T-helper 2 cell treated with Interferon-gamma antibody and Interleukin-4, amounts not matched to agents 5 μg/mL and 100 μg/mL, for 36 hours (primary cell): ENCODE measurements at places on chromosomes 3 and 15.

GRCh38 chr3:182892226-182892625 is 88.1 kb downstream of the DCUN1D1 start:
- DNase-seq, result no peak

GRCh38 chr3:49997862-49998261 is 57.9 kb downstream of the RBM6 start:
- DNase-seq, result no peak

GRCh38 chr15:77738441-77739302 is 106.0 kb upstream of the LINGO1 start:
- no peak for DNase-seq

DNA sequence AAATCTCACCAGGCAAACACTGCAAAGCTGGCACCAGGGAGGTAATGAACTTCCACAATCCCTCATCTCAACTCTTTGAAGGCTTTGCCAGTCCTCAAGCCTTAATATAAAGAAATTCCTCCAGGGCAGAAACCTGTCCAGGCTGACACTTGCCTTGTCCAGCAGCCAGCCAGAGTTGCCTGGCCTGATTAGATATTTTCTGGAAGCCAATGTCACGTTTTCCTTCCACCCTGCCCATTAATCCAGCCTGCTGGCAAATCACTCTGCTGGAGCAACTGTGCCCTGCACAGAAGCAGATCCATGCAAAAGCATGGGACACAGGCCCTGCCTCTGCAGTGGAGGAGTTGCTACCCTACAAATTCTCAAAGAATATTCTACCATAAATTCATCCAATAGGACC is 56.5 kb downstream of the HEG1 start:
- DNase-seq, result no peak

GRCh38 chr3:44186712-44187111 is 55.0 kb upstream of the TOPAZ1 start:
- DNase-seq, result no peak

DNA sequence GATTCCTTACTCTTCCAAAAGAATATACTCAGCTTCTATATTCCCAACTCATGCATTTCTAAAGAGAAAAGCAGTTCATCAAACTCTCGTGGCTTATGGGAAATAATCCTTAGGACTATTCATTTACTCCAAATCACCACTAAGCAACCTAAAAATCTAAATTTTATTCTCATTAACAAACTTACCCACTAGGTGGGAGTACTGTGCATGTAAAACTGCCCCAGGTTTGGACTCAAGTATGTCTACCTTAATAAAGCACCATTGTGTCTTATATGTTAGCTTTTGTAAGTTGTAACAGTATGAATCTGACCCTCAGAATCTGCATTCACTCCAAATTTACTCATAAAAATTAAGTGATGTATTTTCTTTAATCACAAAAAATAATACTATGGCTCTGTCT is 25.3 kb downstream of the RAD18 start:
- no peak for DNase-seq

DNA sequence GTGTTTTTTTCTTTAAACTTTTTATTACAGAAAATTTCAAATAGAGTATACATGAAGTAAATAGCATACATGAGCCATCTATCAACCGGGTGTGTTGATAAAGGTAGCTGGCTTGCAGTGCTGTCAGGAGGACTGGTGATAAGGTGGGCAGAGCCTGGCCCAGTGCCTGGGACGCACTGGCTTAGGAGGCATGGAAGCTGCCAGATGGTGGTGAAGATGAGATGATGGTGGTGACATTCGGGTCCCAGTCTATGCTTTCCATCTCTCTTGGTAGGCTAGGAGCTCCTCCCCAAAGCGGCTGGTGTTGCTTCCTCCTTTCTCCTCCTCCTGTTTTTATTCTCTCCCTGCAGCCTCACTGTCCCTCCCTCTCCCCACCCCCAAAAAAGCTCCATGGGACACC is 101.7 kb downstream of the ADCY5 start:
- no peak for DNase-seq

GRCh38 chr3:39185326-39185958 is 7.0 kb downstream of the XIRP1 start:
- DNase-seq, result no peak

DNA sequence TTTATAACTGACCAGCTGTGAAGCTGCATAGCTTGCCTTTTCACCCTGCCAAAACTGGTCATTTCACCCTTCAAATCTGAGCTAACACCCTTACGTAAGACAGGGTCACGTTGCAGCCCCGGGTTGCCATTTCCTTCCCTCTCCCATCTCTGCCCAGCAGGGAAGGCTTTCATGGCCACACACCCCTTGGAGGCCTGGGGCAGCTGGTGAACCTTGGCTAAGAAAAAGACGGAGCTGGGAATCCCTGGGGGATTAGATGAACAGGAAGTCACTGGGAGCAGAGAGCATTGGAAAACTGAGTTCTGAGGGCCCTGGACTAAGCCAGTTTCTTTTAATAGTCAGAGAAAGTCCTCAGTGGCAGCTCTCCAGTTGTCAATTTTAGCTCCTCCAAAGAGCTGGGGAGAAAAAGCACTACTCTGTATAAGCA is 67.8 kb downstream of the TTC23 start:
- no peak for DNase-seq

DNA sequence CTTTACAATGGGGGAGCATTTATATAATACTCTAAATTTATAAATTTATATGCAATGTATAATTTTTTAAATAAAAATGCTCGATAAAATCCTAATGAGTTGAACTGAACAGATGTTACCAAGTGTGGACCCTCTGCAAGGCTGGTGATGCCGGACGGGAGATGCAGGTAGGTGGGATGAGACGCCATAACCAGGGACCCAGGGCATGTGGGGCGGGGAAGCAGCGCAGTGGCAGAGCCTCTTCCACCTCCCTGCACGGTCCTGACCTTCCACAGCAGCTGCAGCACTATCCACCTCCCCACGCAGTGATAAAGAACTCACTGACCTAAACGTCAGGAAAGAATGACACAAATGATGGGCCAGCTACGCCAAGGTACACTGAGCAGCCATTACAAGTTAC is 12.8 kb downstream of the PCSK6 start:
- DNase-seq, result no peak

- no peak for DNase-seq
These were observed 59.6 kb downstream of the UBE2E2 start for GRCh38 chr3:23262766-23263165.

DNA sequence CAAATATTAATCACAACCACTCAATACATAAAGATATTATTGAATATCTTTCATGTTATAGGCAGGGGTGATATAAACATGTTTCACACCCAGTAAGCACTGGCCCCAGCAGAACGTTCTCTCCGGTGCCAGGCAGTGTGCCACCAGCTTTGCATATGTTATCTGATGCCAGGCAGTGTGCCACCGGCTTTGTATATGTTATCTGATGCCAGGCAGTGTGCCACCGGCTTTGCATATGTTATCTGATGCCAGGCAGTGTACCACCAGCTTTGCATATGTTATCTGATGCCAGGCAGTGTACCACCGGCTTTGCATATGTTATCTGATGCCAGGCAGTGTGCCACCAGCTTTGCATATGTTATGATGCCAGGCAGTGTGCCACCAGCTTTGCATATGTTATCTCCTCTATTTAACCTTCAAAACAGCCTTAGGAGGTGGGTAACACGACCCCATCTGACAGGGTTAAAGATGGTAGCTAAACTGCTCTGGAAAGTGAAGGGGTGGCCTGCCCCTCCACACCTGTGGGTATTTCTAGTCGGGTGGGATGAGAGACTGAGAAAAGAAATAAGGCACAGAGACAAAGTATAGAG is 6.9 kb downstream of the MUC20 start:
- DNase-seq, result no peak

- no peak for DNase-seq
These were observed 51.1 kb upstream of the SEC22A start for GRCh38 chr3:123150449-123151215.

DNA sequence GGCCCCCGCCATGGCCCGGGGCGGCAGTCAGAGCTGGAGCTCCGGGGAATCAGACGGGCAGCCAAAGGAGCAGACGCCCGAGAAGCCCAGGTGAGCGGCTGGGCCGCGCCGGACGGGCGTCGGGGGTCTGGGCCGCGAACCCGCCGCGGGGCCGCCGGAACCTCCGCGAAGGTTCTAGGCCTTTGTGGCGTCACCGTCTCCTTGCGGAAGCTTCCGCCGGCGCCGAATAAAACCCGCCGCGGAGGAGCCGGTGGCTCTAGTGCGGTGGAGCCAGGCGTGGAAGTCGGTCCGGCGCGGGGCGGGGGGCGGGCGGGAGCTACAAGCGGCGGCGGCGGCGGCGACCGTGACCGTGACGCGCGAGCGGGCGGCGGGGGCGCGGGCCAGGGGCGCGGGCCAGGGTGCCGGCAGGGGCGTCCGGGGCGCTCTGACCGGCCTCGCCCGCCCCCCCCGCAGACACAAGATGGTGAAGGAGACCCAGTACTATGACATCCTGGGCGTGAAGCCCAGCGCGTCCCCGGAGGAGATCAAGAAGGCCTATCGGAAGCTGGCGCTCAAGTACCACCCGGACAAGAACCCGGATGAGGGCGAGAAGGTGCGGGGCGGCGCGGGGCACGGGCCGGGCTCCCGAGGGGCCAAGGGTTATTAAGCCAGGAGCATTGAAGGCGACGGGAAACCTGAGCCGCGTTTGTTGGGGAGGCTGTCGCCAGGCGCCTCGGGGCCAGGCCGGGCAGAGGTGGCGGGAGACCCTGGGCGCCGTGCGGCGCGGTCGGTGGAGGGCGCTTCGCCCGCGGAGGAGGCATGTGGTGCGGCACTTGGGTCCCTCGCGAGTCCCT is at the start of gene DNAJA4:
Gene DNAJA4, plus strand, starts transcription at position 259 of the 833 bp plus-strand sequence. Its CDS starts 202 bp downstream, at position 461.
- DNase-seq, result peak; percentile 62

GRCh38 chr3:15331606-15332404 is 581 bp downstream of the SH3BP5 start:
- DNase-seq, result peak; percentile 30

- DNase-seq, result no peak
These were observed 23.8 kb upstream of the ABI3BP start for GRCh38 chr3:101017017-101017416.

- DNase-seq, result no peak
These were observed 24.0 kb upstream of the CSTA start for GRCh38 chr3:122301063-122301462.

DNA sequence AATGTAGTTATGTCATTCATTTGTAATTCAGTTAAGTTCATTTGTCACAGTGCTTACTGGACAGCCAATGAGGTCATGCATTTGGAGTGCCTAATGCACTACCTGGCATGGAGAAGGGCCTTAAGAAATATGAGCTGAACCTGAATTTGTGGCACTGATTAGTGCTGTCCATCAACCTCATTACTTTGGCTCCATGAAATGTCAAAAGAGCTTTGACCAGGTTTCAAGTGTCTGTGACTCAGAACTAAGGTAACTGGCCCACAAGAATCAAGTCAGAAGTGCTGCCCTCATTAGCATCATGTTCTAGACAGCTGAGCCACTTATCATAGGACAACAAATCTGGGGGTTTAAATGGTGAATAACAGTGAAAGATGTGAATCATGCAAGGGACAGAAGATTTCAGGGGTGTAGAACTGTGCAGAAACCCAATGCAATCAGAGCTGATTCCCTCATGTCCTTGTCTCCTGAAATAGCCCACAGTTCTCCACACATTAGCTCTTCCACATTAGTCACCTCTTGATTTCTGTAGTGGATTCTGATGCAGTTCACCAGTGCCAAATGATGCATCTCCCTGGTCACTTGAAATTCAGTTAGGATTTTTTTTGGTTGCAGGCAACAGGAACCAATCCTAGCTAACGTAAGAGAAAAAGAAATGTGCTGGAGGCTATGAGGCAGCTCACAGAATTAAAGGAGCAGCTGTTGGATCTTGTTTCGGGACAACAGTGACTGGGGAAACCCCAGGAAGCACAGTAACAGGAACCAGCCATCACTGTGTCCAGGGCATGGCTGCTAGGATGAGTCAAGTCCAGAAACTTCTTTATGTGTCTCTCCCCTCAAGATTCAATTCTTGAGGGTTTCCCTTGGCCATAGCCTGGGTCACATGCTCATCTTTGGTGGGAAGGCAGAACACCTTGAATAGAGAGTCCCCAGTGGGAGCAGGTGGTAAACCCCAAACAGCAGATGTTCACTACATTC is 38.7 kb downstream of the CHST2 start:
- peak; percentile 35 for DNase-seq

DNA sequence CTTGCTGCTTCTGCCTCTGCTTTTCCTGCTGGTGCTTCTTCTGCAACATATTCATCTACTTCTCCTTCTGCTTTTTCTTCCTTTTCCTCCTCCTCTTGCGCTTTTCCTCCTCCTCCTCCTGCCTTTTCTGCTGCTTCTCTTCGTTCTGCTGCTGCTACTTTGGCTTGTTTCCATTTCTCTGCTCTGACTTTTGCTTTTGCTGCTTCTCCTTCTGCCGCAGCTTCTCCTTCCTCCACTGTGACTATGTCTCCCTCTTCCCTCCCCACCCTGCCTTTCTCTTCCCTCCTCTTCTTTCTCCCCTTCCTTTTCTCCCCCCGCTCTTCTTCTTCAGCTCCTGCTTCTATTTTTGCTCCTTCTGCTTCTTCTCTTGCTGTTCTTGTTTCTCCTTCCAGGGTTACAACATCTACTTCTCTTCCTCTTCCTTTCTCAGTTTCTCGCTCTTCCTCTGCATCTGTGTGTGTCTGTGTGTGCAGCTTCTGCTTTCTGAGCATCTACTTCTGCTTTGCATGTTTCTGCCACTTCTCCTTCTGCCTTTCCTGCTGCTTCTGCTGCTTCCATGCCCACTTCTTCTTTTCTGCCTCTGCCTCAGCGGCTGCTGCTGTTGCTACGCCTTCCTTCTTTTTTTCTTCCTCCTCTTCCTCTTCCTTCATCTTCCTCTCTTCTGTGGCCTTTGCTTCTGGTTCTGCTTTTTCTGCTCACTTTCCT is 51.4 kb downstream of the FAM43A start:
- DNase-seq, result no peak

DNA sequence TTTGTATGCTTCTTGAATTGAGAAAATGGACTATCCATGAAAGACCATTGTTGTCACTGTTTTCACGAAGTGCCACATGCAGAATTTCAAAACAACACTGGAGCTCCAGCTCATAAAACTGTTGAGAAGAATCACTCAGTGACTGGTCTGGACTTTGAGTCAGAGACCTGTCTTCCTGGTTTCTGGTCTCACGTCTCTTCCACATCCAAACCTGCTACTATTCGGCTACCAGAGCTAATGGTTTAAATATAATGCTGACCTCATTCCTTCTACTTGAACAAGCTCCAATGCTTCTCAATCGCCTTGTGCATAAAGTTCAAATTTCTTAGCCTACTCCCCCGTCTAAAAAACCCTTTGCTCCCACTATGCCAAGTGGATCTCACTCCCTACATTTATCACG is 227.9 kb upstream of the NR2F2 start:
- DNase-seq, result no peak

DNA sequence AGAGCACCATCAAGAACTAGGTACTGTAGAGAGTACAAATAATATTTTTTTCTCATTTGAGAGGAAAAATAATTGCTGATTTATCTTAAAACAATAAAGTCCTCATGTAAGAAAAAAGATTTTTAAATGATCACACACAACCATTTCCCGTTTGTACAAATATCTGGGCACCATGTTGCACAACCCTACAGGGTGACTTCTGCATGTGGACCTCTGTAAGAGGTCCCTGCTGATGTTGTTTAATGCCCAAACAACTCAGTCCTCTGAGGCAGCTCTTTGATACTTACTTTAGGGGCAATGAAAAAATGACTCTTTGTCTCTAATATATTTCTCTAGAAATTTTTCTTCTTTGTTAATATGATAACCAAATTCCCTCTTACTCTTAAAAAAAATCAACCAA is 168.1 kb upstream of the SATB1 start:
- no peak for DNase-seq
